SK-N-SH (cell line): ENCODE measurements at places on chromosomes 2 and 18. TPM values are rescaled to one million over a fixed set of nuclear protein-coding genes. Genes with fewer than 3 reads are reported as not detected.

GRCh38 chr18:70086085-70086484 is 119.4 kb downstream of the RTTN start:
- no peak for DNase-seq

SLC9A2 gene
- not detected in 2 replicates for polyA plus RNA-seq

CFAP53 gene
- polyA plus RNA-seq = 1.6 TPM in 2 replicates

- no peak for DNase-seq
These were observed 102.3 kb downstream of the ZBTB7C start for GRCh38 chr18:48306838-48307237.

GRCh38 chr2:116510117-116510671 is 1304.3 kb upstream of the DDX18 start:
- DNase-seq = peak; percentile 10

HMSD gene
- polyA plus RNA-seq = not detected in 2 replicates

- DNase-seq = no peak
These were observed 95.8 kb downstream of the VSNL1 start for GRCh38 chr2:17636257-17636656.

DNA sequence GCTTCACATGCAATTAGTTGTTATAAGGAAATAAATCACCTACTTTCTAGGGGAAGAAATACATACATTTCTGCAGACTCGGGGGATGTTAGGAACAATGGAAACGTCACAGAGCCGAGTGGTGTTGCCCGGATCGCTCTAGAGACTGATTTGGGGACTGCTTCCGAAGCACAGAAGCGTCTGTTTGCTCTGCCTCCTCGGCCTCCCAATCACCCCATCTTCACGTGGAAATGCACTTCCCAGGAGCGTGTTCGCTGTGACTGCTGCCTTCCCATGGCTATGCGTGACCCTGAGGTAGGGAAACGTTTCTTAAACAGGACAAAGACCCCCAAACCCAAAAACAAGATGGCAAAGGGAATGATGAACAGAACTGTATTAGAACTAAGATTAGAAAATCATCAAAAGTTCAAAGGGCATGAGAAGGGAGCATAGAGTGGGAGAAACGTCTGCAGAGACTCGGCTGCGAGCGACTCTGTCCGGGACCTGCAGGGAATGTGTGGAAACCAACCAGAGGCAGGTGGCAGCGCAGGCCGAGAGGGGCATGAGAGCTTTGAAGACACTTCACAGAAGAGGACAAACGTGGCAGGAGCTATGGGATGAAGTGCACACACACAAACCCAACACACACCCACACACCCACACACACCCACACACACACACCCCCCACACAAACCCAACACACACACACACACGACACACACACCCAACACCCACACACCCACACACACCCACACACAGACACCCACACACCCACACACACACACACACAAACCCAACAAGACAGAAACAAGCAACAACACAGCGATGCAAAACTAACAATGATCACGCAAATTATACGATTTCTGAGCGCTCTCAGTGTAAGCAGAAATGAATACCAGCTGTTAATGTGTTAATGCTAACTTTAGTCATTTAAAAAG is 41.3 kb downstream of the RTP5 start:
- DNase-seq = no peak

DNA sequence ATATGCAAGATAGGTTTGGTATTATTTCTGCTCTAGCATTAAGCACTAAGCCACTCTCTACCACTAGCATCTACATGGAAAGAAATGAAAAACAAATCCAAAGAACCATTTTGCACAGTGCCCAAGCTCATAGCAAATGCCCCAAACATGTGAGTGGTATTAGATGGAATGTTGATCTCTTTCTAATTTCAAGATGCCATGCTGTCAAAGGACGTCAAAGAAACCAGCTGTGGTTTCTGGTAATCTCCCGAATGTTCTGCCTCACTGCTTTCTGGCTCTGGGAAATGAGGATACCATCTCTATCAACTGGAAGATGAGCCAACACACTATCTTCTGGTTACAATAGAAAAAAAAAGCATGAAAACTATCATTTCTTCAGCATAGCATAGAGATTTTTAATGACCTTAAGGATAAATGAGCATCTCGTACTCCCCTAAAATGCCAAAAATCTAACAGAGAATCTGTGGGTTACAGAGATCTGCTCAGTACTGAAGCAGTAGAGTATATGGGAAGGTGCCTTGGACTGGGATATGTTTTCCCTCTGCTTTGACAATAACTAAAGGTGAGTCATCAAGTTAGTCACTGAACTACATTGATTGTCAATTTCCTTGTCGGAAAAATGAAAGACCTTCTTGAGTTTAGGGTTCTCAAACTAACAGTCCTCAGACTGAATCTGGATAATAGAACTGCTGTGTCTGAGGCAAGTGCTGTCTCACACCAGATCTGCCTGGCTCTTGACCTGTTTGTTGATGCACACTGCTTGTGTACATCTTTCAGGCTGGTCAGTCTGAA is 244.8 kb upstream of the NCKAP5 start:
- DNase-seq = no peak

DNA sequence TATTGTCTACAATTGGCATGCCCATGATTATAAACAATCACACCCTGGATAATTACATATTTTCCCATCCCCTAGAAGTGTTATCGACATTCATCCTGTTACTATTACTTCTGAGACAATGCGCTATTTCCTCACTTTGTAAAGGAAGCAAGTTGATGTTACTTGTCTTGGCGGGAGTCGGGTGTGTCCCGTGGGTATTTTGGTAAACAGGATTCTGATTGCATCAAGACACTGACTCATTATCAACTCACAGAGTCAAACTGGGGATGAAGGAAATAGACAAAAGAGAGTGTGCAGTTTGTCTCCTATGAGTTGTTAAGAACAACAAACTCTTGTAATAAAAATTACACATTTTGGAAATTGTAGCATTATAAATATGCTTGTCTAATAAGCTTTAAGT is 142.7 kb downstream of the GALR1 start:
- no peak for DNase-seq

GRCh38 chr2:237171396-237171795 is 85.7 kb downstream of the COPS8 start:
- no peak for DNase-seq

GRCh38 chr2:62114564-62114963 is 81.4 kb upstream of the B3GNT2 start:
- DNase-seq = no peak

GPR45 gene
- not detected in 2 replicates for polyA plus RNA-seq

- no peak for DNase-seq
These were observed 123.9 kb upstream of the DCC start for GRCh38 chr18:52216109-52216508.

DNA sequence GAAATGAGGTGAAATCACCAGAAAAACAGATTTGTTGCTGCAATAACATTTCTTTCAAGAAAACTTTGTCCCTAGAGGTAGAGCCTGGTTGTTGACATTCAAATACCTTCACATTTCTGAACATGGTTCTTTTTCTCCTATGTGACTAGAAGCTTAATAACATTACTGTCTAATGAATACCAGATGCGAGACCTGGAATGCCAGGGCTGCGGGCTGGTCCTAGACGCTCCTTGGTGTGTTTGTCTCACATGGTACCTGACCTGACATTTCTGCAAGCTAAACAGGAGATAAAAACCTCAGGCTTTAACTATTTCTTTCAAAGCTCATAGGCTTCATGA is 38.5 kb downstream of the ACKR3 start:
- DNase-seq = peak; percentile 64

- DNase-seq = no peak
These were observed 518.2 kb downstream of the NRXN1 start for GRCh38 chr2:50513724-50514123.

DNA sequence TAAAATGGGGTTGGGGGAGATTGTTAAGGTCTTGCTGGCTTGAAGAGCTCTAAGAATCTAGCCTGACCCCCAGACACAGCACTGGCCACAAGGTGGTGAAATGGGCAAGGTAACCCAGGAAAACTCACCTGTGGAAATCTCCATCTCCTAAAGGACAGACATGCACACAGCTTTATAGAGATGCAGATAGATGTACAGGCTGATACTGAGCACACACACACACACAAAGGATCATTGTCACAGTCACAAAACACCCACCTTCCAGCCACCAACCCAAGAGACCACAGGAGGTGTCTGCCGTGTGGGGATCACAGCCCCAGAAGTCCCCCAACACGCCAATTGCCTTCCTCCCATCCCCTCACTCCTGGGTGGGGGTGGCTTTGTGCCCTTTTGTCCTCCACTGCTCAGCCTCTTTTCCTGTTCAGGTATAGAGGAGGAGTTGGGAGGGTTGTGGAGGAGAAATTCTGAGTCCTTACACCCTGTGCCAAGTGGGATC is 3.2 kb upstream of the CYP26B1 start:
- no peak for DNase-seq

DNA sequence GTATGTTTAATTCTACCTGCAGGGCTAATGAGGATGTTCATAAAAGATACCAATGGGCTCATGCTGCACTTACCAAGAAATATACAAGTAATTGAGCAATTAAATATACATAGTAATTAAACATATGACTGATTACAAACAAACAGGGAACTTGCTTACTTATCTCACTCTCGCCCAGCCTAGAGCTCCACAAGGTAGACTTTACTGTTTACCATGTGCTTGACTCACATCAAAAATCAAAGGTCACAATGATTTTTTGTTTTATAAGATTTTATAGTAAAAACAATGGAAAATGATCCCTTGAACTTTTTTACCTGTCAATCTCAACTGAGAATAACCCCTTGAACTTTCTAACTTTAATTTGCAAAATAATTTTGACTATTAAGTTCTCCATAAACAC is 1395.1 kb downstream of the SUCLG1 start:
- DNase-seq = no peak

GRCh38 chr2:9002637-9003365 is 683 bp downstream of the MBOAT2 start:
- peak; percentile 82 for DNase-seq
